ENCODE measurements at places on chromosomes 1 and 21.

DNA sequence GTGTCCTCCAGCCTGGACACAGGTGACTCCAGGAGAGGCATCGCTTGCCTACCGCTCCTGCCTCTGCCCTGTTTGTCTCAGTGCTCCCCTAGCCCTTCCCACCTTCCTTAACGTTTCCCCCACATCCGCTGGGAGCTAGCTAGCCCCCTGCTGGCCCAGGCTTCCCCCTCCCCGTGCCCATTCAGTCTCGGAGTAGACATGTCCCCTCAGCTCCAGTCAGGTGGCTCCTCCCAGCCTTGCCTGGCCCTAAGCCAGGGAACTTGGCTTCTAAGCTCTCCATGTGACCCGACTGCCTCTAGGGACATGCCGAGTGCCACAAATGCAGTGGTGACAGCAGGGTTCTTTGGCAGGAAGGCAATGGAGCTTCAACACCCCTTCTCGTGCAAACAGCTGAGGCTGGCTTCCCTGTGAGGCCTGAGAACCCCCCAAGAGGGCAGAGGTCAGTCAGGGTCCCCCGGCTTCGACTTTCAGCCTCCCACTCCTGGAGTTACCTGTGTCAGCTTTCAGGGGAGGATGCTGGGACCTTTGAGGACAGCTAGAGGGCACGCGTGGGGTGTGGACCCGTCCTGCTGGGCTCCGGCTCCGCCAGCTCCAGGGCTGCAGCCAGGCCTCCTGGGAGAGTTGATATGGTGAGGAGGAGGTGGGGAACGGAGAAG, 16.2 kb downstream of the DRAXIN start:
- no peak for DNase-seq

DNA sequence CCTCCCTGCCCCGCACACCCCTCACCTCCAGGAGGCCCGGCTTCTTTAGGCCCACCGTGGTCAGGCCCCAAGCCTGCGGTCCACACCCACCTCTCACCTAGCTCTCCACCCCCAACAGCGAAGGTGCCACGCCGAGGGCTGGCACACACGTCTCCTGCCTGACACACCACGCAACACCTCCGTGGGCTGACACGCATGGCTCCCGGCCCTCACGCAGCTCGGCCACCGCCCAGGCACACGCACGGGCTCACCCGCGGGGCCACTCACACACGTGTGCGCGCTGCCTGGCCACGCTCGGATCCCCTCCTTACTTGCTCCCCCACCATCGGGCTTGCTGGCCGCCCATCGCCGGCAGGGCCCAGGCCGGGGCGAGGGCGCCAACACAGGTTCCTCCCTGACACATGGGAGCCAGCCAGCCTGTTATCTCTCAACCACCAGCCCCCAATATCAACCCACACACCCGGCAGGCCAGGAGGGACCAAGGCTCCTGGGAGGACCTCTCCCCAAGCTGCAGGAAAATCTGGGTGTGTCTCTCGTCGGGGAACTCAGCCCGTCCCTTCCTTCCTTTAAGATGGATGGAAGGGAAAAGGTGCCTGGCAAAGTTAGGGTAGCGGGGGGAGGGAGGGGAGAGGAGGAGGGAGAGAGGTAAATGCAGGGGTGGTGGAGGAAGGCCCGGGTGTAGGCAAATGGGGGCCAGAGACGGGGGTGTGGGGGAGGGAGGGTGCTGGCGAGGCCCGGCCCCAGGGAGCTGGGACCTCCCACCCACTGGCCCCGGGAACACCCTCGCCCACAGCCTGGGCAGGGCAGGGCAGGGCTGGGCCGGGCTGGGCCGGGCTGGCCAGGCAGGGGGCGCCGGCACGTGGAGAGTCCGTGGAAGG, 546 bp downstream of the ELOVL1 start:
- DNase-seq, result peak; percentile 34

DNA sequence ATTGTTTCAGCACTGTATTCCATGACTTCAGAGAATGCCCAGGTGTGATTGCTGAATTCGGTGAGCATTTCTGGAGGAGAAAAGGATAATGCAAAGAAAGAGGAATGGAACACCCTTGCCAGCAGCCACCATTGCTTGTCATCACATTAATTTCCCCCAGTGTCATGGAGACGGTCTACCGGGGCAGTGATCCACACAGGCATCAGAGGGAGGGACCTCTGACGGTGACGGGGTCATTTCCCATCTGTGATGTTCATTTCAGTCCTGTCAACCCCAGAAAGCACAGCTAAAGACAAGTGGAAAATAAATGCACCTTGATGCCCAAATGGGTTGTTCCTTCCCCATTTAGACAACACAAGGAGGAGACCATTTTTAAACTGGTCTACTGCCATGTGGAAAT, 376.4 kb downstream of the PCP4 start:
- no peak for DNase-seq

- no peak for DNase-seq
Observed at GRCh38 chr1:3883194-3883925, 16.7 kb downstream of the C1orf174 start.

- DNase-seq, result no peak
Observed at GRCh38 chr1:51311826-51312225, 18.5 kb downstream of the TTC39A start.

DNA sequence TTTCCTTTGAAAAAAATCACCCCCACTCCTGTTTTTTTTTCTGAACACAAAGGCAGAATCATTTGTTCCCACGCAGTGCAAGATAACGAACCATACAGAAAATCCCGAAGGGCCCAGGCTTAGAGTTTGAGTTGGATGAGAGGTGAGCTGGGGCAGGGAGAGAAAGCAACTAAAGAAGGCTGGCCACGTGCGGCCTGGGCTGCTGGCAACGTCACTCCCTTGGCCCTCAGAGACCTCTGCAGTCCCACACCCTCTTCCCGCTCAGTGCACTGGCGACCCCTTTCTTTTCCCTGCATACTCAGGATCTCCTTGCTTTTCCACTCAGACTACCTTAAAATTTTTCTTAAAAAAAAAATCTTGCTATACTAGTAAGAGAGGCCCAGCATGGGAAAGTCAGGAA, 28.2 kb upstream of the CRNN start:
- no peak for DNase-seq

GRCh38 chr1:7515175-7515574, 255.9 kb upstream of the VAMP3 start:
- DNase-seq, result no peak

- DNase-seq, result peak; percentile 86
Observed at GRCh38 chr21:14773777-14774345, 227.7 kb upstream of the SAMSN1 start.

DNA sequence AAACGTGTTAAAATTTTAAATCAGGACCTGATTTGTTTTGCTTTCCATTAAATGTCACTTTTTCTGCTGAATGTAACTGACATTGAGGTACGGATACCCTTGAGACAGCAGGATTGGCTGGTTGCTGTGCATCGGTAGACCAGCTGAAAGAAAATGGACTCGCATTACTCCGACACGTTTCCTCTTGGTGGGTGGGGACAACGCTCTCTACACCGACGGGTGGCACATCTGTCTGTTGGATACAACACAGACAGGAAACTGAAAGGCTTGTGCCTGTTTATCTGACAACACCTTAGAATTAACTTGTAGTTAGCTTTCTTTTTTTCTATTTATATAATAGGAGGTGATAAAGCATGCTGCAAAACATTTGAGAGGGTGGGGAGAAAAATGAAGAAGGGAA, 19.4 kb downstream of the PRPF38A start:
- no peak for DNase-seq

DNA sequence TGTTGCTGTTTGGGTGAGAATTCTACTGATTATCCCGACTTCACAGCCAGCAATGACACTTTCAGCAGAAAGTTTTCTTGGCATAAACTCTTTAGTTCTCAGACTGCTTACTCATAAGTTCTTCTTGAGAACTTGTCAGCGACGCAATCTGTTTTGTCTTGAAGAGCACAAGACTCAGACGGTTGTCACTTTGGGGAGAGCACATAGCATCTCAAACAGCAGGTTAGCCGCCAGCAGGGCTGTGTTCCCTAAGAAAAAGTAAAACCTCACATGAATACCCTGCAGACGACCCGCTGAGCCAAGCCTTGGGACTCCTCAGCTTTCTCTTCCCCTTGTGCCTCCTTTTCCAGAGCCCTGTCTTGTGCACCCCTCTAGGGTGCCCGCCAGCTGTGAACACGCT, 11.4 kb downstream of the AGMAT start:
- DNase-seq, result no peak

- no peak for DNase-seq
Observed at GRCh38 chr1:46520063-46520911, 30.7 kb downstream of the DMBX1 start.

DNA sequence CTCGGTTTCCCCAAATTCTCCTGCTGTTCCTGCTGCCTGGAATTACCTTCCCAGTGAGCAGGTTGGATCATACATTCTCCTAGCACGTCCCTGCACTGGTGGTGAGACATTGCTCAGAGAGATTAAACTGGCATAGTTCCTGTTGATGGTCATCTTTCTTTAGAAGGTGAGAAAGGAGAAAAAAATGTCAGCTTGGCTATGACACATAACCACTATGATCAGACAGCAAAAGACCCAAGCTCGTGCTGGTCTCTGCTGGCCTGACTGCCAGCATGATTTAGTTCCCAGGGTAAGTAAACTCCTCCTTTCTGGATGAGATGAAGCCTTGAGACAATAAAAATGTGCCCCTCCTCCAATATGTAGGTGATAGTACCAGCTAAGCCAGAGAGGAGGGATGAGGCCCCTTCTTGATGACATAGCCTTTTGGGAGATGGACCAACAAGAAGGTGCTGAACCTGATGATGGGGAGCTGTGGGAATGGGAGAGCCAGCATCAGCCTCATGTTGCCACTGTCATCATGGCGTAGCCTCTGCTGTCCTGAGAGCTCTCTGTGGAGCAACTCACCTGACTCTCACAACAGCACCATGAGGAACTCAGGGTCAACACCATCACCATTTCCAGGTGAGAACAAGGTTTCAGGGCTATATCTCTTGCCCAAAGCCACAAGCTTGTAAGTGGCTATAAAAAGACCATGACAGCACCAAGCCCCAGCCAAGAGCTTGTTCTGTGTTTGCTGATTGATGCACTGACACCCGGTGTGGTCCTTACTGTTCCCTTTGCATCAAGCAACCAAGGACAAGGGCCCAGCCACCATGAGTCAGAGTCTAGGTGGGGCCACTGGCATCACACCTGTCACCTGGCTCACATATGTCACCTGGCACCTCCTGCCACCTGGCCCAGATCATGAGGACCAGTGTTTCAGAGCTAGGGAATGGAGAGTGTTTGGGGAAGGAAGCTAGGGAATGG, 200.0 kb downstream of the MATN1 start:
- DNase-seq, result no peak

DNA sequence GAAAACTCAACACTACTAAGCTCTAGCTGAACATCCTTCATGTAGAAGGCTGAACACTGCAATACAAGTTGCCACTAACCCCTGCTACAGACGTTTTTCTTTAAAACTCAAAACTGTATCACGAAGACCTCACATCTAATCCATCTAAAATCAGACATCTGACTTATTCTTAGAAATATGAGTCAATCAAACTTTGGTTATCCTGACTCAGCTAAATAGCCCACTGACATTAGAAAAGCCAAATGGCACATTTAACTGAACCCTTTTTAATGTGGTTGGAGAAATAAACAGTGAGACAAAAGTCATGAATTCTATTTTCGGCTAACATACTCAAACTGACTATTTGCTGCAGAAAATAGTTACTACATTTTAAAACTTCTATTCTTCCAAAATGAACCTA, 35.6 kb downstream of the WLS start:
- DNase-seq, result no peak

GRCh38 chr1:62335656-62336055, 16.4 kb upstream of the KANK4 start:
- peak; percentile 59 for DNase-seq

DNA sequence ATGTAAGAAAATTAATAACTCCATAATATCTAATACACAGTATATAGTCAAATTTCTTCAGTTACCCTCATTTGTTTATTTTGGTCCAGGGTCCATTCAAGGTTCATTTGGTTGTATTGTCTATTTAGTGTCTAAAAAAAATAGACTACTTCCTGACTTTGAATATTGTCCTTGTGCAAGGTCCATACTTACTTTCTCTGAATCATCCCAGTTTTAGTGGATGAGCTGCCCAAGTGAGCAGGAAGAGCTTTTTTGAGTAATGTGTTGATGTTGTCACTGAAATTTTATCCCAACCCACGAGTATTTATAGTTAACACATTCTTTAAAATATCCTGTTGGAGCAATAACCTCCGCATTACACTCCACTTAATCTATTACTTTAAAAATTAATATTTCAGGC, 45.6 kb upstream of the FASLG start:
- peak; percentile 12 for DNase-seq

DNA sequence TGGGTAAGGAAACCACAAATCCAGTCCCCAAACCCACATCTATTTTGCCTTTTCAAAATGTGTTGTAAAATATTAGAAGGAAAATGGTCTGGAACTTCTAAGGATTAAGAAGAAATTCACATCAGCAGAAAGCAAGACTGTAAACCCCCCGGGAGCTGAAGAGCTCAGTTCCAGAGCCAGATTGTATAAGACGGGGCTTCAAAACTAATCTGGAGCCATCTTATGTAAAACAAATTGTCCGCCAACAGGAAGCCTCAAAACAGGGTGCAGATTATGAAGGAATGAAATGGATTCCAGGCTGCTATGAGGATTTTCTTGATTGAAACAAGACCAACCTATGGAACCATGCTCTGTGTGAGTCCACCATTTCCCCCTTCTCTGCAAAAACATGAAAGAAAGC, 25.1 kb upstream of the HUNK start:
- DNase-seq, result no peak

GRCh38 chr1:26221094-26221493, 12.9 kb upstream of the CEP85 start:
- no peak for DNase-seq

- no peak for DNase-seq
Observed at GRCh38 chr1:66570196-66570595, 36.2 kb downstream of the SGIP1 start.

GRCh38 chr1:172760121-172760520, 101.2 kb downstream of the FASLG start:
- no peak for DNase-seq

- DNase-seq, result no peak
Observed at GRCh38 chr1:56575865-56576264, 3.5 kb downstream of the PLPP3 start.

DNA sequence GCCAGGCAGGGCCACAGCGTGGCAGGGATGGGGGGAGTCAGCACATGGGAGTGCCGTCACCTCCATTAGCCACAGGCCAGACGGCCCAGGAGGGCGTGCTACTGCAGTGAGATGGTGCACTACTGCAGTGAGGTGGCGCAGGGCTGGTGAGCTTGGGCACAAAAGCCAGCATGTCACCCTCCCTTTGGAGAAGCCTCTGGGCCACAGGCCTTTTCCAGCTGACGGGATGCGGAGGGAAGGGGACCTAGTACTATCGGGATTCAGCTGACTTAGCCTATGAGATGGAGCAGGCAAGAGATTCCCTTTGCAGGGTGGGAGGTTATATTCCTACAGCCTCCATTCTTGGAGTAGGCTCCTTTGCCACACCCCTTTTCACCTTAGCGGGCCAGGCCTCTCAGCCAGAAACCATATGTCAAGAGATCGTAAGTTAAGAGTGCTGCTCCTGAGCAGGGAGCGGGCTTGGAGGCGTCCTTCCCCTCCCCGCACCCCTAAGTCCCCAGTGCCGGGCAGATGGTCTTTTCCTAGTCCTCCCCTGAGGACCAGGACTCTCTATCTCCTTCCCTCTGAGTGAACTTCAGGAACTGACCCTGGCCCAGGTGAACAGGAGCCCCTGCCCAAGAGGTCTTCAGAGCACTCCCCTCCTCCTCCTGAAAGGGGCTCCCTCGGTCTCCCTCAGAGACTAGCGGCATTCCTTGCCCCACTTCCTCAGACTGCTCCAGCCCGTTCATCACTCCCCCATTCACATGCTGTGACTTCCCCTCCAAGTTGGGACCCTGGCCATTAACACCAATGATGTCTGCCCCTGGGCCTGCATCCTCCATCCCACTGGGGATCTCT, 8.2 kb downstream of the NES start:
- DNase-seq, result no peak

- no peak for DNase-seq
Observed at GRCh38 chr1:180489976-180490375, 12.4 kb downstream of the ACBD6 start.

Measured in suppressor macrophage treated with lipopolysaccharide for 1 hour (primary cell).